Spinal cord (tissue), 10 donors: ENCODE measurements at places on chromosomes 1 and 21. TPM values are rescaled to one million over a fixed set of nuclear protein-coding genes. Genes with fewer than 3 reads are reported as not detected.
A peak's percentile ranks its signal among the peaks of the same experiment; 100 is the strongest.

GRCh38 chr1:228969953-228970800 is 234.9 kb downstream of the RHOU start:
- no peak overlapping the region for H3K4me3 ChIP-seq
- H3K4me1 ChIP-seq = peaks cover 11% of the 10 kb centered on the region
- H3K27ac ChIP-seq = no peak overlapping the region
- no peaks in the 10 kb centered on the region for H3K27me3 ChIP-seq
- H3K36me3 ChIP-seq = no peaks in the 10 kb centered on the region

DNA sequence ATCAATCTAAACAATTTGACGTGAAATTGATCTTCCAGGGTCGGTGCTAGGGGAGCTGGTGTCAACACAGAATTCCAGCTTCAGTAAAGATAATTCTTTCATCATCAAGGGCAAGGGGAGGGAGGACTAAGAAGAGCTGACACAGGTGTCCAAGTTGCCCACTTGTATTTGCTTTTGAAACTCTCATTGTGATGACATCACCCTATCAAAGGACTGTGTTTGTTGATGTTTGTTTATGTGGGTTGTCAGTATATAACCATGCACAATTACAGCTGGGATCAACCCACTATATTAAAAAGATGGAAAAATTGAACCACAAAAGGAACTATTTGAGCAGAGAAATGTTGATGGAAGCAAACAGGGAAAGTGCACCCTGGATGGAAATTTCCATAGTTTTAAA is 48.8 kb downstream of the ZC3H11B start:
- no peaks in the 10 kb centered on the region for H3K27me3 ChIP-seq
- no peak overlapping the region for H3K27ac ChIP-seq
- H3K36me3 ChIP-seq = no peaks in the 10 kb centered on the region

DNA sequence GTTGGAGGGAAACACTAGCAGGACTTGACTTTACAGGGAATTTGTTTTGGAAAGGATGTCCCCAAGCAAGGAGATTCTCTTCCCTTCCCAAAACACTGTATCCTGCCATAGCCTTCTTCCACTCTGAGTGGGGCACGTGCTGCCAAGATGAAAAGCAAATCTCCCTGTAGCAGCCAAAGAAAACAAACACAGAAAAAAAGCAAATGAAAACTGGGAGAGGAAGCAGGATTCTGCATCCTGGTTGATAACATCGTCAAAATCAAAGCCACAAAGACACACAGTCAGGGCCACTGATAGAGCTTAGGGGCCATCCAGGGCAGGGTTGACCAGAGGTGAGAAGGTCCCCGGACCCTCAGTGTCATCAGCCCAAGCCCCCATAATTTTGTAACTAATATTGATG is 16.0 kb upstream of the MTARC2 start:
- no peaks in the 10 kb centered on the region for H3K4me1 ChIP-seq
- H3K4me3 ChIP-seq = no peak overlapping the region
- DNase-seq = peak; percentile 28
- no peaks in the 10 kb centered on the region for H3K36me3 ChIP-seq

DNA sequence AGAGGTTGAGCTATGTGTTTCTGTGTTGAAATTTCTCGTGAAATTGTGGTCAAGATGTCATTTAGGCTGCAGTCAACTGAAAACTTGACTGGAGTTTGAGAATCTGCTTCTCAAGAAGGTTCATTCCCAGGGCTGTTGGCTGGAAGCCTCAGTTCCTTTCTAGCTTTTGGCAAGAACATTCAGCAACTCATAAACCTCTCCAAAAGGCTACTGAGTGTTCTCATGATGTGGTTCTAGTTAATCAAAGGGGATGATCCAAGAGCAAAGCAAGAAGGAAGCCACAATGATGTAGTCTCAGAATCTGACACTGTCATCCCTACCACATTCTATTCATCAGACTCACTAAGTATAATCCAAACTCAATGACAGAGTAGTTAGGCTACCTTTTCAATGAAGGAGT is 66.6 kb downstream of the SPATA6 start:
- H3K4me1 ChIP-seq = no peaks in the 10 kb centered on the region
- no peaks in the 10 kb centered on the region for H3K27me3 ChIP-seq
- no peak overlapping the region for H3K4me3 ChIP-seq
- no peak for DNase-seq
- H3K36me3 ChIP-seq = no peaks in the 10 kb centered on the region

DNA sequence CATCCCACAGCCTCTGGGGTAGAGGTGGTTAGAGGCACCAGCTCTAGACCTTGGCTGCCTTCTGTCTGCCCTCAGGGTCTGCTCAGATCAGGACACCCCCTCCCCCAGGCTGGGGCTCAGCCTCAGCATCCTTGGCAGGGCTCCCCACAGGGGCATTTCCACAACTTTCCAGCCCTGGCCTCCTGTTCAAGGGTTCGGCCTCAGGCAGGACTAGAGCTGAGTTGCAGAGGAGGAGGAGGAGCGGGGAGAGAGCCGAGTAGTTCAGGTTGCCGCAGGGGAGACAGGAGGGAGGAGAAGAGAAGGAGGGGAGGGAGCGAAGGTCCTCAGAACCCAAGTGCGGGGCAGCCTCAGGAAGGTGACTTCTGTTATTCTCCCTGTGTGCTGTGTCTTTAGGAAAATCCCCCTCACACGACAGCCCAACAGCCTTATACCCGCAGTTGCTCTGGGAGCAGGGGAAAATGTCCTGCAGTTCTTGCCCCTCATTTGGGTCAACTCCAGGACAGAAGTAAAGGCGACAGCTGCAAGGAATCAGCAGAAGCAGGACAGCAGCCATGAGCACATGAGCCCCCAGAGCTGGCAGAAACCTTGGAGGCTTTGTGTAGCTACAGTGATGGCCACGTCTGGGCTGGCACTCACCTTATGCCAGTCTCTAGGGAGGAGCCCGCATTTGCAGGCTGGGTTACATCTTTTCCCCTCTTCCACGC is 46.5 kb upstream of the TENT5B start:
- H3K27ac ChIP-seq = peak overlapping the region; percentile 82
- no peak for DNase-seq
- H3K4me1 ChIP-seq = peaks cover 32% of the 10 kb centered on the region
- H3K36me3 ChIP-seq = no peaks in the 10 kb centered on the region
- H3K27me3 ChIP-seq = no peaks in the 10 kb centered on the region

The LRRN2 gene
- 13.3 TPM for total RNA-seq

The LSM10 gene
- total RNA-seq = 7.6 TPM
